Stimulated activated CD4-positive, alpha-beta T cell treated with anti-CD3 and anti-CD28 coated beads, Interleukin-4, amount 100 ng/mL, for 4 hours (primary cell): ENCODE measurements at places on chromosomes 16 and 17.

- DNase-seq = no peak
Measured at GRCh38 chr17:22517716-22518115, 825.4 kb downstream of the KCNJ18 start.

DNA sequence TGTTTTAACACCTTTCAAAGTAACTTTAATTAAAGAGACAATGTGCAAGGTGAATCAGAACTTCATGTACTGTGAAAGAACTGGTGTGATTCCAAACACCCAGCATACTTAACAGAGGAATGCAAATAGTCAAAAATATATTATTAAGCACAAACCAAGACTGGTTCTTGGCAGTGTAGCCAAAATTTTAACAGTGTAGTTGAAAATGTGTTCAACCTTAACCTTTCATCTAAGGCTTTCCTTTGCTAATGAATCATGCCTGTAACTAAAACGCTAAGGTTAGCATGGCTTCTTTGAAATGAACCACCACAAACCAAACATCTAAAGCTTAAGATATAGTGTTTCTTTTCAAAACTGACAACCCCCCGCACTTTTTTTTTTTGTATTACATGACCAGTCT lies 146.3 kb upstream of the AXIN2 start:
- DNase-seq = no peak

- peak; percentile 46 for DNase-seq
Measured at GRCh38 chr17:72556944-72557826, 436.4 kb downstream of the SOX9 start.

DNA sequence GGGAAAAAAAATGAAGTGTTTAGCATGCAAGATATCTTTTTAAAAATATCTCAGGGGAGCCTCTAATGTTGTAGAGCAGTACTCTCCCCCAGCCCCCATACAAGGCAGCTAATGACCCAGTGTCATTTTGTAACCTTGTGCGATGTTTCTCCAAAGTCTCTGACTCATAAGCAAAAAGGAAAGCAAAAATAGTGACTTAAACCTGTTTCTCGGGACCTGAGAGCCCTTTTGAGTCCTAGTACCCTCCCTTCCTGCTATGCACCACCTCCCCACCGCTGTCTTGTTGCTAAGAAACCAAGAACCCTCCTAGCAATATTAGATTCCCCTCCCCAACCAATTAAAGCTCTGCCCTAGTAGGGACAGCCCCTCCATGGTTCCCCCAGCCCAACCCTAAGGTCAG lies 2.8 kb downstream of the MYCBPAP start:
- DNase-seq = peak; percentile 36

GRCh38 chr17:2435181-2435741 lies 34.4 kb upstream of the MNT start:
- no peak for DNase-seq

DNA sequence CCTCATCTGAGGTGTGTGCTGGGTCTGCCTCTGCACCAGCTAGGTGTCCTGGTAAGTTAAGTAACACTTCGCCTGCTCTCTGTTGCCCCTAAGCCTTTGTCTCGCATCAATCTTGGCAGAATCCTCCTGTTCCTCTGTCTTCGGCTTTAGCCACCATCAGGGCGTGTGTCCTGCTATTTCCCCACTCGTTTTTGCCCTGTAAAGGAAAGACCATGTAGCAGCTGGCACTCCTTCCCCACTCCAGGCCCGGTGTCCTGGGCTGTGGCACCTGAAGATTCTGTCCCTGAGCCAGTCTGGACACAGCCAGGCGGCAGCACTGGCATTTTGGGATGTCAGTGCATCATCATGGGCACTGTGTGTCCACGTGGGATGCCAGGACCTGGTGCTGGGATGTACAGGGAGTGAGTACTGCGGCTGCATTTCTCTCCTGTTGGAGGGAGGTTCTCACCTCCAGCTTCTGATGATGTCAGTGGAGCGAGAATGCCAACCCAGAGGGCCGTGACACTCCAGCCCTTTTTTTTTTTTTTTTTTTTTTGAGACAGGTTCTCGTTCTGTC lies 26.2 kb upstream of the FOXK2 start:
- no peak for DNase-seq

DNA sequence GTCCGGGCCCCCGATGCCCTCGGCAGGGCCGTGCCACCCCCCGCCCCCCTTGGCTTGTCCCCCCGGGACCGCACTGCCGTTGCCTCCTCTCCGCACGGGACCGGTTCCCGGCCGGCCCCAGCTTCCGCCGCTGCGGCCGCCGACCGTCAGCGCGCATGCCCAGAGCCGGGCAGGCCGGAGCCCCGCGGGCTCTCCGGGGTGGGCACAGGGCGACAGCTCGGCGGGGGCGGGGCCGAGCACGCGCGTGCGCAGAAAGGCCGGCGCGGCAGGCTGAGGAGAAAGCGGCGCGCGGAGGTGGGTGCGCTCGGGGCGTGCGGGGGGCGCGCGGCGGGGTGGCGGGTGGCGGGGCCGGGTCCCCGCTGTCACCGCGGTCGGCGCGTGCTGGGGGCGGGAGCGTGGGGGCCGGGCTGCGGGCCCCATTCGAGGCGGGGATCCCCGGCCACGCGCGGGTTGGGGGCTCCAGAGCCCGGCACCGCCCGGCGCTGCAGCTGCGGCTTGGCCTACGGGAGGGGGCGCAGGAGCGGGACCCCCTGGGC lies at the start of gene TBC1D24:
Gene TBC1D24 (plus strand): TSS at position 251 of the 536 bp plus-strand sequence. CDS start 21,022 bp downstream, outside the sequence.
- DNase-seq = peak; percentile 74

GRCh38 chr17:8940866-8941471 lies 24.5 kb downstream of the PIK3R5 start:
- no peak for DNase-seq

- DNase-seq = peak; percentile 14
Measured at GRCh38 chr16:27430923-27431484, 29.0 kb downstream of the IL21R start.

- no peak for DNase-seq
Measured at GRCh38 chr17:2898255-2898926, 102.2 kb downstream of the RAP1GAP2 start.

DNA sequence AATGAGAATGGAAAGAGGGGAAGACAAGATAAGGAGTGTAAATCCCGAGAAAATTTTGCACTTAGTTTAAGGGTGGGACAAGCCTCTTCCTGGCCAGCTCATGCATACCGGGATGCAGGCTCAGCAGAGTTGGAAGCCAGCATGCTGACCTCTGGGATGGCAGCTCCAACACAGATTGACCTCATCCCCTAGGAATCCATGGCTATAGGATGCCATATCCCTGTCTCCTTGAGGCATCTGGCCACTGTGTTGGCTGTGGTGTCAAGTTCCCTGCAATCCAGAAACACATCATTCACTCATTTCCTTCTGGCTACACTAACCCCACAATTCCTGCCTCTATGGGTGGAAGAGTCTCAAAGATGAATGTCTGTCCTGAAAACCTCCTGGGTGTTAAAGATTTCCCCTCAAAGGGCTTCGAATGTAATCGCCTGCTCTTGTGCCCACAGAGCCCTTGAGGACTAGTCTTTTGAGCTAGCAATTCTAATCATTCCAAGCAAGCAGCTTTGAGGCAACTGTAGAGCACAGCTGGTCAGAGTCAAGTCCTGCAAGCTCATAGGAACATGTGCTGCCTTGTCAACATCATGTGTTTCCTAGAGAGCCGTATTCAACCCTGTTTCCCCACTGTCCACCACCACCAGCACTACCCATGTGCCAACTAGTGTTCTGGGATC lies 141.4 kb downstream of the PMP22 start:
- DNase-seq = no peak

DNA sequence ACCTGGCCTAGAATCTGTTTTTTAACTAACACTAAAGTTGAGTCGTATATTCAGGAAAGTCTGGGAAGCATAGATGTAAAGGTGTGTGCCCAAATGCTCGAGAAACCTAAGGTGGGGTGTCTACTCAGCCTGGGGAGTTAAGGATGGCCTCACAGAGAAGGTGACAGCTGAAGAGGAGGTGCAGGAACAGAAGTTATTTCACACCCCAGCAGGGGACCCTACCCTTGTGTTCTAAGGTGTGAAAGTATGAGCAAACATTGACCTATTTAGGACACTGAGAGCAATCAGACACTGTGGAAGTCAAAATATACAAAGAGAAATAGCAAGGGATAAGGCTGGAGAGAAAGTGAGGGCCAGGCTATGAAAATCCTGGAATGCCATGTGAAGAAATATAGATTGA lies 49.0 kb upstream of the DHX40 start:
- no peak for DNase-seq

DNA sequence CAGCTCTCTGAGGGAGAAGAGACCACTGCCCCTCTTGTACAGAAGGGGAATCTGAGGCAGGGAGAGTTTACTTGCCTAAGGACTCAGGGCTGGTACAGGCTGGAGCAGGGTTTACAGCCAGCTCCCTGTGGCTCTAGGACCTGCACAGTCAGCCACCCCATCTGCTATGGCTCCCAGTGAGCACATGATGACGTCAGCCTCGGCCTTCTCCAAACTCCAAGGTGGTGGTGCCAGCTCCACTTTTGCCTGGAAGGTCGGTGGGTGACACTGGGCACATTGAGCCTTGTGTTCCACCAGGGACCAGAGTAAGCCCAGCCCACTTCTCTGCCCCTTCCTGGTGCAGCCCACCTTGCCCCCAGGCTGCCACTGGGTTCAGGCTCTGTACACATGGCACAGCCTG lies 202.2 kb downstream of the ENGASE start:
- no peak for DNase-seq

DNA sequence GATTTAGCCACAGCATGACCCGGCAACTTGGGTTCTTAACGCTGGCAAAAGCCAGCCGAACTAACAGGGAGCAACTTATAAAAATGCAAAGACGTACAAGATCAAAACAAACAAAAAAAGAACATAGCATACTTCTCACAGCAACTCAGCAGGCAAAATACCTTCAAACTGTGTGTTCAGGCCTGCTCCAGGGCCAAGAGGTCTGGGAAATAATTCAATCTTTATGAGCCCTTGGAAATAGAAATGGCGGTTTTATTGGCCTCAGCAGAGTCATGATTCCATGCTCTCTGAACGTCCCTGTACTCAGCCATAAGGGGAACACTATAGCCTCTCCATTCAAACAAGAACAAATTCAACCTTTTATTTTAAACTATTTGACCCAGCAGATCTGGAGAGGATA lies 101.3 kb upstream of the C17orf78 start:
- no peak for DNase-seq

- peak; percentile 47 for DNase-seq
Measured at GRCh38 chr16:29148867-29149272, 164.0 kb downstream of the LAT start.

DNA sequence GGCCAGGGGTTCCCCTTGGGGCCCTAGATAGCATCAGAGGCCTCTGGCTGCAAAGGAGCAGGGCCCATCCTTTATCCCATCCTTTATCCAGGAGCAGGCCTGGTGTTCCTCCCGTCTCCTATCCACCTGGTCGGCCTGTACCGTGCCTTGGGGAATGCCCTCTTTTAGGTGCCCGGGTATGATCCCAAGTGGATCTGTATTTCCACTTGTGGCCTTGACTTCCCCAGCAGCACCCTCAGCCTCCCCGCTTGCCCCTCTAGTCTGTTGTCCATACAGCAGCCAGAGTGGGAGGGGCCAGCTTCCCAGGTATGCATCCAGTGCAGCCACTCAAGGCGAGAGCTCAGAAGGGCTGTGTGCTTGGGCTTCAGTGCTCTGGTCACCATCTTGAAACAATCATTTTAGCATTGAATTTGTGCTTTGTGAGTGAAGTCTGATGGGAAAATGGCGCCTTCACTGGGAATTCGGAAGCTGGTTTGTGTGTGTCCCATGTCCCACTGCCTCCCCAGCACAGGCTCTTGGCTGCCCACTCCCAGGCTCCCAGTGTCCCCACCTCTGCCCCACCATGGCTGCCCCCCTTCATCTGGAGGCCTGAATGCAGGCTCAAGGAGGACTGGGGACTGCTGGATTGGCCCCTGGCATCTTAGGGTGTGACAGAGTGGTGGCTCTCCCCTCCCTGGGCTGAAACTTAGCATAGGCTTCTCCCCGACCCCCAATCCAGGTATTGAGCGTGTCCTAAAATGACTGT lies 3.3 kb upstream of the RNF112 start:
- no peak for DNase-seq

DNA sequence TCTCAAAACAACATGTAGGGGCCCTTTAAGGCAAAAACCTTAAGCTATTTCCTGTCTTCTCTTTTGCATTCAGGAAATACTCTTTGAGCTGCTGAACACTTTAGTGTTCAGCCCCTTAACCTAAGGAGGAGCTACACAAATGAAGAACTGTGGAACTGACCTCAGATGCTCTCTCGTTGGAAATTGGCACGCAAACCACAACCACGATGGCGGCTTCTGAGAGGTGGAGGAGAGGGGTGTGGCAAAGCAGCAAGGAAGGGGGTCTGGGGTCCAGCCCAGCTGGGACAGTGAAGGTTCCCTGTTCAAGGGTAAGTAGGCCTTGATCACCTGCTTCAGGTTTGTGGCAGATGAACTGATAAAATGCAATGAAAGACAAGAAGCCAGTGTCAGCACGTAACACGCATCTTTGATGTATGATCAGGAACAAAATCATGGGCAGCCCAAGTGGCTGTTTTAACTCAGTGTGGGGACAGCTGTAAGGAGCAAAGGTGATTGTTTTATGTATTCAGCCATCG lies 291.6 kb upstream of the TNRC6C start:
- peak; percentile 23 for DNase-seq

DNA sequence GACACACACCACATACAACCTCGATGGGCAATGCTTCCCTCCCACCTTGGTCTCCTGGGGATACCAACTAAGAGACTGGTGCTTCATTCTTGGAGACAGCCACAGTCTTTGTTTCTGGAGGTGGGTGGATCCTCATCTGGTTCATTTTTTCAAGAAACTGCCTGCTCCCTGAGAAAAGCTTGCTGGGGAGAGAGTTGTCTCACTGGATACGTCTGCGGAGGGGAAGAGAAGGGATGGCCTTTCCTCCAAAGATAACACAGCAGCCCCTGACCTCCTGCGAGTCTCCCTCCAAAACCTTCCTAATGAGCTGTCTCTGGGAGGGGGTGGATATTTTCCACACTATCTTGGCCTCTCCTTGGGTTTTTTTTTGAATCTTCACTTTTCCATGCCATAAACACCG lies 221.2 kb downstream of the SOX9 start:
- no peak for DNase-seq

GRCh38 chr16:14292051-14292825 lies 221.1 kb downstream of the MRTFB start:
- no peak for DNase-seq

GRCh38 chr16:22359679-22360078 lies 14.7 kb downstream of the CDR2 start:
- no peak for DNase-seq

DNA sequence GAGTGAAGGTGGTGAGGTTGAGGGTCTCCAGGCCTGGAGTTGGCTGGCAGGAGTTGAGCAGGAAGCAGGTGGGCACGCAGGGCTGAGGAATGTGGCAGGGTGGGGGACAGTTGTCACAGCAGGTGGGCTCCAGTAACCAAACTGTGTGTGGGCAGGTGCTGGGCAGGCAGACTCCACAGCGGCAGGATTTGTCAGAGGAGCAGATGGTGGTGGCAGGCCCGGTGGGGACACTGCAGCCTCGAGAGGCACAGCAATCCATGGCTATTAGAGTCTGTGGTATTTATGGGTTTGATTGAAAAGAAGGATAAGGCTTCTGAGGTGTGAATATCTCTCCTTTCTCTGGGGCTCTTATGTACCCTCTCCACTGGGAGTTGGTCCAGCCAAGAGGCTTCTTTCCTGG lies at the start of gene KRTAP3-3:
Gene KRTAP3-3 (minus strand): TSS at position 326 of the 400 bp plus-strand sequence. CDS start 67 bp downstream, at position 259.
- DNase-seq = no peak

DNA sequence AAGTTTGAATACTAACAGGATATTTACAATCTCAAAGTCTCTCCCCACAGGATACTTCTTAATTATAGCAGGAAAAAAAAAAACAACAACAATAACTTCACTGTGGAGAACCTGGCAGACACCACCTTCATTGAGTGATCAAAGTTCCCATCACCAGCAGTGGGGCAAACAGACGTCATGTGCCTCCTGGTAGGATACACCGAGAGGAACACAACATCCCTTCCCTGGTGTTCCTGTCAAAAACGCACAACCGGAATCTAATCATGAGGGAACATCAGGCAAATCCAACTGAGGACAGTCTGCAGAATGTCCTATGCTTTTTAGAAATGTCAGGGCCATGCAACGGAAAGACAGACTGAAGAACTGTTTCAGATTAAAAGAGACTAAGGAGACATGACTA lies 80.0 kb downstream of the ZFHX3 start:
- no peak for DNase-seq
